ENCODE measurements at places on chromosomes 7 and 10. TPM values are rescaled to one million over a fixed set of nuclear protein-coding genes. Genes with fewer than 3 reads are reported as not detected.

PLEKHA8 gene
- 3.5 TPM for polyA plus RNA-seq

HOXA2 gene
- 1.9 TPM for polyA plus RNA-seq

GARIN1A gene
- polyA plus RNA-seq: 0.65 TPM

C10orf67 gene
- not detected for polyA plus RNA-seq

- DNase-seq: no peak
- H3K4me1 ChIP-seq: no peaks in the 10 kb centered on the region
- H3K36me3 ChIP-seq: no peaks in the 10 kb centered on the region
Measured at GRCh38 chr10:85665681-85666080, 700.9 kb downstream of the GRID1 start.

DNA sequence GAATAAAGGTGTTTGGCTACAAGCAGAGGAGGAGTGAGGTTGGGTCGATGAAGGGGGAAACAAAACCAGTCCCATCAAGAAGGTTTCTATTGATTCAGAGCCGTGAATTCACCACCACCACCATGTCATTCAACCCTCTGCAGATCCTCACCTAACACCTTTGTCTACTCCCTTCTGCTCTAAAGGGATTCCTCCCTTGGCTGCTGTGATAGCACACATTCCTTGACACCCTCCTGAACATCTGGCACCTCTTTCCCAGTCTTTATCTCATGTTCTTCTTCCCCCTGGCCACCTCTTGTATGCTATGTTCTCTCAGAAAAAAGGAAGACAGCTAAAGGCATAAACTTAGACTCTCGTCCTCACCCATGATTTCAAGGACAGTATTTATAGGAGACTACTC, 318.0 kb downstream of the GPAM start:
- no peaks in the 10 kb centered on the region for H3K4me1 ChIP-seq
- H3K27ac ChIP-seq: no peak overlapping the region
- no peaks in the 10 kb centered on the region for H3K27me3 ChIP-seq
- H3K36me3 ChIP-seq: no peaks in the 10 kb centered on the region
- DNase-seq: no peak
- H3K4me3 ChIP-seq: no peak overlapping the region

DNA sequence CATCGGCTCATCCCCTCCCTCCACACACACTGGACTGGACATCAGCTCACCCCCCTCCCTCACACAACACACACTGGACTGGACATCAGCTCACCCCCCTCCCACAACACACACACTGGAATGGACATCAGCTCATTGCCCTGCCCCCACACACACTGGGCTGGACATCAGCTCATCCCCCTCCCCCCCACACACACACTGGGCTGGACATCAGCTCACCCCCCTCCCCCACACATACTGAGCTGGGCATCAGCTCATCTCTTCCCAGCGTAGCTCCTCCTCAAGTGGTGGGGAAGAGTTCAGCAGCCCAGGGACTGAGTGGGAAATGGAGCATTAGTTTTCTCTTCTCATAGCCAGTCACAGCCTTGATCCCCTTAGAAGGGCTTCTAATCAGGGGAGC, 58.1 kb upstream of the WDR11 start:
- no peak for DNase-seq
- no peaks in the 10 kb centered on the region for H3K36me3 ChIP-seq
- no peaks in the 10 kb centered on the region for H3K27me3 ChIP-seq
- H3K4me3 ChIP-seq: no peak overlapping the region
- peaks cover 3% of the 10 kb centered on the region for H3K4me1 ChIP-seq
- no peak overlapping the region for H3K27ac ChIP-seq

GRCh38 chr10:13351340-13351915, 3.3 kb upstream of the SEPHS1 start:
- no peak overlapping the region for H3K4me3 ChIP-seq
- H3K36me3 ChIP-seq: no peaks in the 10 kb centered on the region
- no peak for DNase-seq

- H3K27ac ChIP-seq: no peak overlapping the region
- no peaks in the 10 kb centered on the region for H3K27me3 ChIP-seq
Measured at GRCh38 chr10:66265398-66265797, 660.4 kb upstream of the LRRTM3 start.

- no peaks in the 10 kb centered on the region for H3K36me3 ChIP-seq
- no peak overlapping the region for H3K27ac ChIP-seq
- H3K4me3 ChIP-seq: no peak overlapping the region
- H3K27me3 ChIP-seq: peaks cover 3% of the 10 kb centered on the region
- no peaks in the 10 kb centered on the region for H3K4me1 ChIP-seq
Measured at GRCh38 chr10:62778125-62778524, 26.4 kb upstream of the ADO start.

DNA sequence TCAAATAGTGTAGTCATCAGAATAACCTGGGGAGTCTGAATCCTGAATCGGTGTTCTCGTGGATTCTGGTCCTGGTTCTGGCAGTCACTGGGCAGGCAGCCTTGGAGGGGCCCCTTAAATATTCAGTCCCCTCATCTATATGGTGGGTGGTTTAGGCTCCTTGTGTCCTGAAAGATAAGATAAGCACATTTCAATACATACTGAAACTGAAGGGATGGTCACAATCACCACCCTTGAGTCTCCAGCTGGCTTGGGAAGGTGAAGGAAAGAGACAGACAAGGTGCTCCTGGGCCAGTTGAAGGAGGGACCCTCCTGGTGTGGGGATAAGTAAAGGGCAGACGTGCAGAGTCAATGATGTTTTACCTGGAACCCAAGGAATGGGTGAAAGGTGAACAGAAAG, 146.7 kb downstream of the CXCL12 start:
- H3K27ac ChIP-seq: no peak overlapping the region
- DNase-seq: no peak
- H3K27me3 ChIP-seq: no peaks in the 10 kb centered on the region
- no peak overlapping the region for H3K4me3 ChIP-seq
- H3K4me1 ChIP-seq: no peaks in the 10 kb centered on the region

DNA sequence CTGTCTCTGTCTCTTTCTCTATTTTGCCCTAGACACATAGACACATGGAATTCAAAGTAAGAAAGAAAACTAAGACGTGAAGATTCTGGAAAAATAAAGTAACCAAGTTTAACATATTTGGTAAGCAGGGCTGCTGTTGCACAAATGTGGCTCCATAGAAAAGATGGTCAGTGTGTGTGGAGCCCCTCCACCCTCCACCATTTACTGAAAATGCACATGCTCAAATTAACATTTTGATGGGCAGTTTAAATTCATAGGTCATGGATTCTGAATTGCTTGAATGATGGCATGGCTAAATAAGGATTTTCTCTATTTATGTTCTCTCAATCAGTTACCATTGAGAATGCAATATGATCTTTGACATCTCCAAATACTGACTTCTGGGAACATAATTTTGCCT, 165.5 kb upstream of the CHRM2 start:
- no peaks in the 10 kb centered on the region for H3K27me3 ChIP-seq
- no peaks in the 10 kb centered on the region for H3K36me3 ChIP-seq
- no peak overlapping the region for H3K27ac ChIP-seq
- DNase-seq: no peak

DNA sequence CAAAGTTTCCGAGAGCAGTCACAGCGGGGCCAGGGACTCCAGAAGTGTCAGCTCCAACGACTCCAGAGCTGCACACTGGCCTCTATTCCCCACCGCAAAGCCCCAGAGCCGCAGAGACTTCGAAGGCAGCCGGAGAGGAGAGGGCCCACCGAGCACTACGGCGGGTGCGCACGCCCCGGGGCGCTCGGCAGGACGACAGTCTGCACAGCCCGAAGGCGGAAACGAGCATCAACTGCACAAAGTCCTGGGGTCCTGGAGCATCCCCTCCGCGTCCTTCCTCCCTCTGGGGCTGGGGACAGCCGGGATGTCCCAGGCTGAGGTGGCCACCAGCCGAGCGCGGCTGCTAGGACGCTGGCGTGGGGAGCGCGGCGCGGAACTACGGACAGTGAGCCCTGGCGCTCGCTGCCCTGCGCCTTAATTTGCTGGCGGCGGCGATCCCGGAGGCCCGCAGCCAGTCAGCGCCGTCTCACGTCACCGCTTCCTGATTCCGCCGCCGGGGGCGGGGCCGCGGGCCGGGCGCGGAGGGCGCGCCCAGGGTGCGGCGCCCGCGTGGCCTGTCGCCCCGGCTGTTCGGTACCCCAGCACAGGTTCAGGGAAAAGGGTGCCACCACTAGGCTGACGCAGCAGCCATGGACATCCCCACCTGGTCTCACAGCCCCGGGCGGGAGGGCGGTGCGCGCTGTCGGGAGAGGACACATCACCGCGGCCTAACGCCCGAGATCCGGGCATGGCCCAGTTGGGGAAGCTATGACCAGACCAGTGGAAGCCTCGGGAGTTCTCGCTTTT, at the start of gene TBX20:
Gene TBX20 (minus strand): TSS at position 391 of the 786 bp plus-strand sequence. CDS start 480 bp downstream, outside the sequence.
- peaks cover 100% of the 10 kb centered on the region for H3K27me3 ChIP-seq
- H3K27ac ChIP-seq: no peak within 1 kb of the TSS
- peak within 1 kb of the TSS; percentile 16 for H3K4me3 ChIP-seq
- H3K36me3 ChIP-seq: no peaks in the 10 kb centered on the region
- DNase-seq: peak; percentile 35

DNA sequence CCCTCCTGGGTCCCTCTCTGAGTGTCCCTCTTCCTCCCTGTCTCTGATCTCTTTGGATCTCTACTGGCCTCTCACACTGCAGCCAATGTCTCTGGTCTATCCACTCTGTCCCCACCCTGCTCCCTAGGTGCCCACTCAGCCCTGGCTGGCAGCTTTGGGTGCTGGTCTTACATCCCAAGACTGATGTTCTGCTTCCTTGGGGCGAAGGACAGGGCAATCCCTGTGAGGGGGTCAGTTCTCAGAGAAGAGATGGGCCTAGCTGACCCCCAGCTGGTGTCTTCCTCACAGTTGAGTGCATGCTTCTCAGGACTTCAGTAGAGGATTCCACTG, 51.7 kb upstream of the CAMK2B start:
- H3K4me1 ChIP-seq: peaks cover 44% of the 10 kb centered on the region
- H3K27ac ChIP-seq: no peak overlapping the region
- H3K4me3 ChIP-seq: no peak overlapping the region
- no peaks in the 10 kb centered on the region for H3K27me3 ChIP-seq
- DNase-seq: no peak
- no peaks in the 10 kb centered on the region for H3K36me3 ChIP-seq

Data from endothelial cell of umbilical vein (primary cell).